ENCODE measurements at places on chromosomes 16 and 17.
A peak's percentile ranks its signal among the peaks of the same experiment; 100 is the strongest.

- no peak for DNase-seq
Measured at GRCh38 chr16:621526-622105, 9.2 kb upstream of the WFIKKN1 start.

GRCh38 chr17:63291258-63291657 is 154.8 kb downstream of the CYB561 start:
- no peak for DNase-seq

DNA sequence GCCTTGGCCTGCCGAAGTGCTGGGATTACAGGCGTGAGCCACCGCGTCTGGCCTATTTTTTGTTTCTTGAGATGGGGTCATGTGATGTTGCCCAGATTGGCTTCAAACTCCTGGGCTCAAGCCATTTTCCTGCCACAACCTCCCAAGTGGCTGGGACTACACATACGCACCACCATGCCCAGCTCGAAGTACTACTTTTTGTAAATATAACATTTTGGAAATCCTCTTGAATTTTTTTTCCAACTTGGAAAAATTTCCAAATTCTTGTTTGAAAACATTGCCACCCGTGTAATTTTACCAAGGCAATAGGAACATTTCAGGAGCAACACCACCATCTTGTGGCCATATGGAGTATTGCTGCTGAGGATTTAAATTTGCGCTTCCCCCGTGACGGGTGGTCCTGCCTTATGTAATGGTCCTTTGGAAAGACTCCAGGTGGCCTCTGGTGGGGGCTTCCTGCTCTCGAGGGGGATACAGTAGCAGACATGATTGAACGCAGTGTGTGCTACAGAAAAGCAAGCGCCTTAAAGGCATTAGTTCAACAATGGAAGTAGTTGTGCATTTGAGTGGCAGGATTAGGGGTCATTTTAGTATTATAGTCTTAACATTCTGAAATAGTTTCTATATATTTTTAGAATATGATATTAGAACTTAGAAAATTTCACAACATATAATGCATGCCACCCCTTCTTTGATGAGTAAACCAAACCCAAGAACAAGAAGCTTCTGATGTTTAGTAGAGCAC is 8.0 kb downstream of the FLYWCH1 start:
- peak; percentile 67 for DNase-seq

DNA sequence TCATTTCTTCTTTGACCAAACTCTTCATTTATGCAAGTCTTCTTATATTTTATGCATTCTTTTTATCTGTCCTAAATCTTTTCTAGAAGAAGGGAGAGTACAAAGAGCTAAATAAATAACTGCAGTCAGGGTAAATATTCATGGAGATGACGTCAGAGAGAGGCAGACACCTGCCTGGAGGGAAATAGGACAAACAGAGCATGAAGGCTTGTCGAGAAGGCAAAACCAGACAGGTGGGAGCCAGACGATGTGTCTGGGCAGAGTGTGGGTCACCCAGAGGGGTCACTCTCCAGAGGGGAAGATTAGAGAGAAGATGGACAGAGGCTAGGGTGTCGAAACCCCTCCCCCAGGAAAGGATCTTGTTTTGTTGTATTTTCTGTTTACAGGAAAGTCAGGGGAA is 78.3 kb upstream of the RPL38 start:
- no peak for DNase-seq

DNA sequence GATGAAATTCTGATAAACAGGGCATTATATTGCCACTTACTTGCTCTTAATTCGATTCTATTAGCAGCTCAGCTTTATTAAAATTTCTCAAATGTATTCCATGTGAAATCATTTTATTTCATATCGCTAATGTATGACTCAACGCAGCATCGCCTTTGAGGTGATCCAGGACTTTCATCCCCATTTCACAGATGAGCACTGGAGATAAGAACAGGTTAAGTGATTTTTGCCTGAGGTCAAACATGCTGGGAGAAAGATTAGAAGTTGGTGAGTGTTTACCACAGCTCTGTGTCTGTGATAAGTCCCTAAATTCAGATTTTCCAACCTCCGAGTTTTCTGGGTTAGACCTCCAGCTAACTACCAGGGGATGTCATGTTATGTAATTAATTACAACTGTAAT is 43.6 kb downstream of the RBFOX1 start:
- no peak for DNase-seq

GRCh38 chr16:14050291-14051027 is 20.7 kb upstream of the MRTFB start:
- DNase-seq: no peak

Measured in inflammatory macrophage (primary cell).